ENCODE measurements at places on chromosomes 2 and 18. TPM values are rescaled to one million over a fixed set of nuclear protein-coding genes. Genes with fewer than 3 reads are reported as not detected.

DNA sequence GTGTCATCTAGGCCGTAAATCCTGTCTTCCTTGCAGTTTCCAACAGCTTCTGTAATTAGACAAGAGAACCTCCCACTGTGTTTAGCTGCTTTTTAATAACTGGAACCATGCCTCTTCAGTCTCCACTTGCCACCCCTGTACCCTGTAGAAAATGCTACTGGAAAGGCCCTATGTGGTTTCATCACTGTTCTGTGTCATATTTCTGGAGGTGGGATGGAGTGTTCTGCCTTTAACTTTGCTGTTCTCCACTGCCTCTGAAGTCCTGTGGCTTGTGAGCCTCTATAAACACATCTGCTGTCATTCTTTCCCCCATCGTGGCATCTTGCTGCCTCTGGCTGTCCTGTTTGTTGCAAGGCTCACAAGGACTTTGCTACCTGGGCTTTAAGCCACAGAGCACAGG, 17.9 kb downstream of the MGAT5 start:
- H3K27ac ChIP-seq: peak overlapping the region; percentile 53
- peaks cover 2% of the 10 kb centered on the region for H3K27me3 ChIP-seq
- peaks cover 19% of the 10 kb centered on the region for H3K4me1 ChIP-seq
- H3K36me3 ChIP-seq: peaks cover 7% of the 10 kb centered on the region
- no peak for DNase-seq

GRCh38 chr2:33122726-33123125, 176.0 kb downstream of the LTBP1 start:
- no peaks in the 10 kb centered on the region for H3K4me1 ChIP-seq
- no peaks in the 10 kb centered on the region for H3K36me3 ChIP-seq
- H3K27ac ChIP-seq: no peak overlapping the region
- H3K27me3 ChIP-seq: peaks cover 6% of the 10 kb centered on the region
- H3K4me3 ChIP-seq: no peak overlapping the region

- H3K4me3 ChIP-seq: peak overlapping the region; percentile 89
- peaks cover 38% of the 10 kb centered on the region for H3K4me1 ChIP-seq
- peak overlapping the region; percentile 87 for H3K27ac ChIP-seq
- peaks cover 48% of the 10 kb centered on the region for H3K36me3 ChIP-seq
- peaks cover 1% of the 10 kb centered on the region for H3K27me3 ChIP-seq
Observed at GRCh38 chr2:218270721-218271486, 585 bp downstream of the PNKD start.

DNA sequence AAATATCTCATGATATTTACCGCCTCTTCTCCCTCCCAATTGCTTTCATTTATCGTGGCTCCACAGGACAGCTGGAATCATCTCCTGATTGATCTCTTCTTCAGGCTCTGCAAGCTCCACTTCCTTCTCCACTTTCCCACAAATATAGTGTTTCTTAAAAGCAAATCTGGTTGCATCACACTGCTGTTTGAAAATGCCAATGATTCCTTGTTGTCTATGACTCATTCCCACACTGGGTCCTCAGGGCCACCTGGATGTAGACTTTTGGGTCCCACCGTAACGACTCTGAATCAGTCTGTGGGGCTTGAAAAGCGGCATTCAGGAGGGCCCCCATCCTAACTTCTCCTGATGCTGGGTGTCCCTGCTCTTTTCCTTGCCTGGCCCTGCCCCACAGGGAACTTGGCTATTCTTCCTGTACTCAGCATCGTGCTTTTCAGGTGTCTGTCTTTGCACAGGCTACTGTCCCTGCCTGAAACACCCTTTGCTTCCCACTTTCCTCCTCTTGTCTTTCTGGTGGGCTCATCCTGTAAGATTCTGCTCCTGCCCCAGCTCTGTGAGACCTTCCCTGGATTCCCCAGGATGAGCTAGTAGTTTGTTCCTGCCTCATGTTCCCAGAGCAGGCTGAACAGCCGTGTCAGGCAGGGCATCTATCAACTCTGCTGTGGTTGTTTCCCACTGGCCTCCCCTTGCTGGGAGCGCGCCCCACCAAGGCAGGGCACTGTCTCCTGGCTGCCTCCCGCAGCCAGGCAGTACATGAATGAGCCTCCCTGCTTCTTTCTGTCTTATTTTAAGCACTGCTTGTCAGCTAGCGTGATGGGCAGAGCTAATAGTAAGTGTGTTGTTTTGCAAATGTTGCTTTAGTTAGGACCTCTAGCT, 111.9 kb downstream of the KCTD1 start:
- H3K36me3 ChIP-seq: no peaks in the 10 kb centered on the region
- no peak overlapping the region for H3K4me3 ChIP-seq
- no peak for DNase-seq
- peaks cover 6% of the 10 kb centered on the region for H3K27me3 ChIP-seq

GRCh38 chr2:68762665-68763064, 28.1 kb downstream of the ARHGAP25 start:
- no peak for DNase-seq
- H3K4me1 ChIP-seq: peaks cover 92% of the 10 kb centered on the region
- H3K4me3 ChIP-seq: peak overlapping the region; percentile 50
- H3K27me3 ChIP-seq: no peaks in the 10 kb centered on the region

DNA sequence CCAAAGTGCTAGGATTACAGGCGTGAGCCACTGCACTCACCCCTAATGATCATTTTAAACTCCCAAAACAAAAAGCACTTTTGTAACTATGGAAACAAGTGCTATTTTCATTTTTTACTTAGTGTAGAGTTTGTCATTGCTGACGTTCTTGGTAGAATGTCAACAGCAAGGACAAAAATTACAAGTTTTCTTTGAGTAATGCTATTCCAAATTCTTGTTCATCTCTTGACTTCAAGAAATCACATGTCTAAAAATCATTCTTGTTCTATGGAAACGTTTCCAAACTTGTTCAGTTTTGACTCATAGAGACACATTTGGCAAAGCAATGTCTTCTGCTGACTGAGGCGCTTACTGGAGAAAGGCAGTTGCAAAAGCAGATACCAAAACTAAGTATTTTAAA, 82.6 kb downstream of the MBP start:
- no peak for DNase-seq
- H3K4me1 ChIP-seq: peaks cover 38% of the 10 kb centered on the region
- H3K27me3 ChIP-seq: no peaks in the 10 kb centered on the region
- H3K4me3 ChIP-seq: no peak overlapping the region
- peaks cover 28% of the 10 kb centered on the region for H3K36me3 ChIP-seq

DNA sequence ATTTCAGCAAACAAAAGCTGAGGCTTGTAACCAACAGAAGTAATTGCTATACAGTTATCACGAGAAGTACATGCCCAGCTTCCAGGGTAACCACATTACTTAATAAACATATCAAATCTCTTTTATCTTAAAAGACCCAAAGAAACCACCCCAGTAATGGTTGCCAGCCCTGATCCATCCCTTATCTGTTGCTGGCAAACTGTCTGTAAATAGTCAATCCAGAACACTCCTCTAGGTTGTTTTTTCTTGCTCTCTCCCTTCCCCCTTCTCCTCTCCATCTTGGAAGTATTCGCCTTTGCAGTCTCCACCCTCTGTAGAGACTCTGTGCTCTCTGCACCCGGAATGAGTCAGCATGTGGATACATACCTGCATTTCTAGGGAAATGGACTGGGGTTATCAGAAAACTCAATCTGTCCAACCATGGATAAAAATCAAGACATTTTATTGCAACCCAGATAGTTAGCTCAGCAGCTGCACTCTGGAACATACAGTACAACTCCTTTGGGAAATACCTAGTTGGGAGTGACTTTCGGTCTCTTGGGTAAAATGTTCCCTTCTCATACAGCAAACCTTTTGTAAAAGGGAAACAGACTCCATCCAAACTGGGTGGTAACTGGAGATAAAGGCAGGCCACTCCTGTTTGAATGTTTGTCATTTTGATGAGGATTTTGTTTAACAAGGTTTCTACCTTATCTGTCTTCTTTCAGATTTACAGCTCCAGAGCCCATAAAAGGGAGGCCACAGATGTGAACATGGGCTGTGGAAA, 123.5 kb upstream of the FOSL2 start:
- H3K36me3 ChIP-seq: peaks cover 6% of the 10 kb centered on the region
- DNase-seq: no peak

DNA sequence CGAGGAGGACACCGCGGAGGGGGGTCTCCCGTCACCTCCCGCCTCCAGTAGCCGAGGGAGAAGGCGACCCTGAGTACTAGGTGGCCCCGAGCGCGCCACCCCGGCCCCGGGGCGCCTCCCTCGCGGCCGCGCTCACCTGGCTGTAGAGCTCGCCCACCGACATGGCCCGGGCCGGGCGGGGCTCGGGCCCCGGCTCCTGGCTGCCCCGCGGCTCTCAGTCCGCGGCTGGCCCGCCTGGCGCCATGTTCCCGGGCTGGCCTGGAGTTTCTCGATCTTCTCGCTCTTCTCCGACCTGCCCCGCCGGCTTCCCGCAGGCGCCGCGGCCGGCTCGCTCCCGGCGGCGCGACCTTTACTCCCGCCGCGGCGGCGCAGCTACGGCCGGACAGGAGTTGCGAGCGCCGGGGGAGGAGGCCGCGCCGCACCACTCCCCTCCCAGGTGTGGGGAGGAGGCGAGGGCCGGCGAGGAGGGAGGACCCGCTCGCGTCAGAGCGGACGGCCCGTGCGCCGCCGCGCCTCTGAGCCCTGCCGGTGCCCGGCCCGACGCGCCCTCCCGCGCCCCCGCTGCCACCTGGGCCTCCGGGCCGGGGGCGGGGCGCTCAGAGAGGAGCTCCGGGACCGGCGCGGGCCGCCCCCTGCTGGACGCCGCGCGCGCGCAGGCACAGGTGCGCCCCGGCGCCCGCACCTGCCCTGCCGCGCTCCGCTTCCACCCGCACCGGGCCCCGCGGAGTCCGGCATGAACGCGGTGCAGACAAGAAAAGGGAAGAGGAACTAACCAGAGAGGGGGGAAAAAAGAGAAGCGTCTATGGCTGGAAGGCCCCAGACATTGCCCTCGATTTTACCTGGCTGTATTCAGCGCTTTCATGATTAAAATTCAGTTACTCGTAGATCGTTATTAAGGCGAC, at the start of gene MYO5B:
Gene MYO5B (minus strand): TSS at position 517 of the 902 bp plus-strand sequence. CDS start 354 bp downstream, at position 163.
- peaks cover 7% of the 10 kb centered on the region for H3K4me1 ChIP-seq
- no peaks in the 10 kb centered on the region for H3K36me3 ChIP-seq

DNA sequence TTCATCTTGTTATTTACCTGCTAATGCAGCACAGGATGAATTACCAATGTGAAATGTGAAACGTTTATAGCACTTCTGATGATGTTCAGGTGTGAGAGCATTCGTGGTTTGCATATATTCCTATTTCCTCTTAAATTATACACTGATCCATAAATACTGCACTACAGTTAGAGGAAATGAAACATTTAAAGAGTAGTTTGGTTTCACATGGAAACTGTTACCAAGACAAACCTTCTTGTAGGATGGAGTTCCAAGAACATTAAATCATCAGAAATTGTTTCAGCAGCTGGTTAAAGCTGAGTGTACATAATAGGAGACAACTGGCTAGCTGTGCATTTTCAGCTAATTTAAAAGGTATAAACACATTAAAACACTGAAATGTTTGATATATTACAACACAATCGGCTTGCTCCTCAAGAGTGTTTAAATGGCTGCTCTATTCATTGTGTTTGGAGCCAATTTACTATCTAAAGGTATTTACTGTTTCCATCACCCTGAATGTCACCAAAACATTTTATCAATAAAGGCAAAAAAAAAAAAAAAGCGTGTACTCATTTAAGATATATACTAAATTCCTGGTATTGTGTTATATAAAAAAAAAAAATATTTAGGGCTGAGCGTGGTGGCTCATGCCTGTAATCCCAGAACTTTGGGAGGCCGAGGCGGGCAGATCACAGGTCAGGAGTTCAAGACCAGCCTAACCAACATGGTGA, 100.6 kb downstream of the DYM start:
- H3K36me3 ChIP-seq: peaks cover 19% of the 10 kb centered on the region
- H3K4me1 ChIP-seq: peaks cover 16% of the 10 kb centered on the region
- H3K27ac ChIP-seq: peak overlapping the region; percentile 29

GRCh38 chr2:133843551-133843950, 275.3 kb upstream of the NCKAP5 start:
- H3K4me3 ChIP-seq: no peak overlapping the region
- peaks cover 11% of the 10 kb centered on the region for H3K27me3 ChIP-seq
- no peaks in the 10 kb centered on the region for H3K36me3 ChIP-seq
- H3K27ac ChIP-seq: no peak overlapping the region

DNA sequence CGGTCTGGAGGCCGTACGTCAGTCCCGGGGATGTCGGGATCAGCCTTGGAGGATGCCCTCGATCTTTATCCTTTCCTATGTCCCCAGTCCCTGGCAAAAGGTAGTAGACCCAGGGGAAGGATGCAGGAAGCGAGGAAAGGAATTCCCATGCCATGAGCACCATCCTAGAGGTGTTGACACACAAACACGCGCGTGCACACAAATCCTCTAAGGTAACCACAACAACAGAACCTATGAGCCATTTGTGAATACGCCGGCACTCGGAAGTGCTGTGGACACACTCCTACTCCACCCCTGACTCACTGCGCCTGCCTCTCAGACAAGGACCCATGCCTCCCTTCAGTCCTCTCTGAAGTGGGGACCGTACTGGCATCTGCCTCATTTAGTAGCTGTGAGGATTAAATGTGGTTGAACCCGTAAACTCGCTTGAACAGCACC, 11.3 kb upstream of the MLPH start:
- H3K27me3 ChIP-seq: peaks cover 22% of the 10 kb centered on the region
- H3K4me1 ChIP-seq: peaks cover 12% of the 10 kb centered on the region
- peak overlapping the region; percentile 79 for H3K27ac ChIP-seq
- no peaks in the 10 kb centered on the region for H3K36me3 ChIP-seq
- H3K4me3 ChIP-seq: peak overlapping the region; percentile 79

- peak; percentile 45 for DNase-seq
- H3K36me3 ChIP-seq: no peaks in the 10 kb centered on the region
Observed at GRCh38 chr2:239944694-239945551, 80.2 kb downstream of the NDUFA10 start.

PLCL1 gene
- 0.78 TPM for total RNA-seq

PAX8 gene
- 1.6 TPM for total RNA-seq

NRP2 gene
- 64.0 TPM for total RNA-seq

APCDD1 gene
- not detected for total RNA-seq

EFHD1 gene
- total RNA-seq: 0.13 TPM

PECR gene
- total RNA-seq: 17.6 TPM

C2orf80 gene
- not detected for total RNA-seq
